ENCODE measurements at places on chromosomes 12 and 14. TPM values are rescaled to one million over a fixed set of nuclear protein-coding genes. Genes with fewer than 3 reads are reported as not detected.

The OR10AD1 gene
- total RNA-seq, result not detected

The SIX4 gene
- total RNA-seq, result 13.6 TPM

The SFSWAP gene
- total RNA-seq, result 68.8 TPM

The CLEC4A gene
- total RNA-seq, result 0.79 TPM

DNA sequence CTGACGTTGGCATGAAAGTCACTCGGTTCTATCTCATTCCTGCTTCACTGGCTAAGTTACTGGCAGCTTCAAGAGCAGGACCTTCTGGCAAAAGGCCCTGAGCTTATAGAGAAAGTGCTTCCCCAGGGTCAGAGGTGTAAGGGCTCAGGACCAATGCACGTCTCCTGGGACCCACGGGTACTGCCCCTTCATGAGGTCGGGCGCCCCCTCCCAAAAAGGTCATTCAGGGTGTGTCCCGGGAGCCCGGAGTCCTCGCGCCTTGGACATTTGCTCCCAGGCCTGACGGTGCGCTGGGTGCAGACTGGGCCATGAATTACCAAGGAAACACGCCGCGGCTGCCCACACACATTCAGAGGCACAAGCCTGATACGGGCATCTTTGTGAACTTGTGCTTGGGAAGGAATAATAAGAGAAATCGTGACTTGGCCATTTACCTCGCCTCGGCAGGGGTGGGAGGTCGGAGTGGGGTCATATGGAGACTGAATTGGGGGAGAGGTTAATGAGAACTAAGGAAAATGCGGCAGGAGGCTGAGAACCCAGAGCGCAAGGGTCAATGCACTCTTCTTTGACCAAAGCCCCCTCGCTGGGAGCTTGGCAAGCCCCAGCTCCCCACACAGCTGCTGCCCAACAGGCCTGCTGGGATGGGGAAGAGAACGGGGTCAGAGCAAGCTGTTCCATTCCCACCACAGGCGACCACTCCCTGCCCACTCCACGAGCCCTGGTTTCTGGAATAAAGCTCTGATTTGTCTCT, 15.7 kb upstream of the SLC6A12 start:
- no peaks in the 10 kb centered on the region for H3K36me3 ChIP-seq
- DNase-seq, result no peak
- no peak overlapping the region for H3K27ac ChIP-seq
- no peaks in the 10 kb centered on the region for H3K4me1 ChIP-seq

- DNase-seq, result no peak
- no peak overlapping the region for H3K27ac ChIP-seq
- H3K27me3 ChIP-seq, result peaks cover 24% of the 10 kb centered on the region
These were observed 869 bp upstream of the NOVA1 start for GRCh38 chr14:26598672-26599131.

GRCh38 chr12:80620281-80620680, 87.2 kb upstream of the MYF6 start:
- H3K4me3 ChIP-seq, result no peak overlapping the region
- no peaks in the 10 kb centered on the region for H3K4me1 ChIP-seq
- DNase-seq, result no peak
